AG09309 (cell line): ENCODE measurements at places on chromosomes 6 and 20.

- DNase-seq = no peak
These were observed 101.4 kb downstream of the LRRC1 start for GRCh38 chr6:53896196-53896595.

DNA sequence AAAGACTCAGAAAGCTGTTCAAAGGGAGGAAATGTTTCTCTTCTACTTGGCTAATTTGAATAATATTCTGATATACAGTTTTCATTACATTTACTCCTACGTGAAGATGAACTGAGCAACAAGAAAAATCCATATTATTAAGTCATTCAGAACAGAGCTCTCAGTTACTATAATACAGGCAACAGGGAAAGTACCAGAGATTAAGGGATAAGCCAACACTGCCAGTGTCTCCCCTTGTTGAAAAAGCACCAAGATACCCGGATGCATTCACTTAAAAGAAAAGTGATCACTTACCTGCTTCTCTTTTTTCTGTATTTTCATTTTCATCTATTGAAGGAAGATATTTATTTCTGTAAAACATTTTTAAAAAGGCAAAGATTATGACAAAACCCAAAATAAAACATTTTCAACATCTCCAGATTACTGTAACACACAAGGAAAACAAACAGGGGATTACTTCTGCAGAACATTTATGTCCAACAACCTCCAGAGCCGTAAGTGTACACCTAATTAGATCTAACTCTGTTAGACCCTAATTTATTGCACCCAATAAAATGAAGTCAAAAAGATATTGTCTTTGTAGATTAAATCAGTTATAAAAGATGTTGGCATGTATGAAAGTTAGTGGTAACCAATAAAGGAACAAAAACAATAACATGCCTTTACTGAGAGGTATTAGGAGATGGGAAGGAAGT lies 67.0 kb downstream of the CHD6 start:
- no peak for DNase-seq

- no peak for DNase-seq
These were observed 448.9 kb downstream of the COL12A1 start for GRCh38 chr6:74756923-74757322.

DNA sequence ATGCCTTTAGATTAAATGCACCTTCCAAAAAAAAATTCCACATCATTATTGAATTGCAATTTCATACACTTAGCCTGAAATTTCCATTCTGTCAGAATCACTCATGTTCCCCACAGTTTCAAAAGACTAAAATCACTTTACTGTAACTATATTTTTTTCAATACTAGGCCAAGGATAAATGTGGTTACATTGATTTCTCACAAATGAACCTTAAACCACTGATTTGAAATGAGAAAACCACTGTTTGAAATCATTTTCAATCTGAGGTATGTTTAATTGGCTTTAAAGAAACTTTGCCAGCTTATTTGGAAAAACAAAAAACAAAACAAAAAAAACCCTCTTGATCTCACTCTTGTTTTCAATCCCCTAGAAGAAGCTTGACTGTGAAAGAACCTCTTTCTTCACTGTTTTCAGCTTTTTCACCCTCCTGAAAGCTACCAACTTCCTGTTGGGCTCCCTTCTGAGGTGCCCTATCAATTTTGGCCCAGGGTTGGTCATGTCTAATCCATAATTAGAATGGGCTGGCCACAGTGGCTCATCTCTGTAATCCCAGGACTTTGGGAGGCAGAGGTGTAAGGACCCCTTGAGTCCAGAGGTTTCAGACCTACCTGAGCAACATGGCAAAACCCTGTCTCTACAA lies 242.5 kb downstream of the ADGRG6 start:
- no peak for DNase-seq

GRCh38 chr20:13809855-13810254 lies 25.0 kb downstream of the NDUFAF5 start:
- DNase-seq = no peak

DNA sequence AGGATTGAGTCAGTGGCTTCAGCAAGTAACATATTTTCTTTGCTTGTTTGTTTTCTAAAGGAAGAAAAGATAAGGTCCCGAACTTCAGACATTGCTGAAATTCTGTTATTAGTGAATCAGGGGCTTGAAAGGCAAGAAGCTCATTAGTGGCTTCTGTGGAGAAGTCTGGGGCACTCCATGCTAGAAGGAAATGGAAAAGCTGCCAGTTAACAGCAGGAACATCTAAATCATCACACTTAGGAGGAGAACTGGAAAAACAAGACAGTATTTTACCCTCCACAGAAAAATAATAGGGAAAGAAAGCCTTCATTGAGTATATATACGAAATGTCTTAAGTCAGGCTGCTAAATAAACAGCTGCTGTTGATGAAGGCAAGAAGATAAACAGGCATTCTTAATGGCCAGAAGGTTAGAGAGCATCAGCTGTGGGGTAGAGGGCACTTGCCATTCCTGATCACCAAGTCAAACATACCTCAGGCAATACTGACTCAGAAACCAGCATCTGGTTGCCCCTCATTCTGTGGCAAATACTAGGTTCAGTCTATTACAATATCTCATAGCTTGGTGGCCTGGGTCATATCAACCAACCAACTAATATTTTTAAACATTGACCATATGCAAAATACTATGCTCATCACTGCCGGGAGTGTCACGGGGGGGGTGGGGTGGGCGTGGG lies 143.2 kb upstream of the TENT5A start:
- peak; percentile 85 for DNase-seq

DNA sequence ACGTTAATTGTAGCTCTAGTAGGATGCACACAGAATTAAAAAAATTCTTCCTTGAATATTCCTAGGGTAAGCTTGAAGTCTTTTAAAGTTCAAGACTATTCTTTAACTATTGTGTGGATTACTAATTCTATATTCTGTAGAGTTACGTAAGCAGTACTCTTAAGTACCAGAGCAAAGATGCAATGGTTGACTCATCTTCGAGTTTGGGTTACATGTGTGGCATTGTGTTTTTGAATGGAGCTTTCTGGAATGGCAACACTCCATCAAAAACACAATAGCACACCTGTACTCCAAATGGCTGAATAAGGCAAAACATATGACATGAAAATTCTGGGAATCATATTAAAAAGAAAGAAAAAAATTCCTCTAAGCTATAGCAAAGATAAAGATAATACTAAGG lies 33.5 kb upstream of the CEP162 start:
- no peak for DNase-seq

DNA sequence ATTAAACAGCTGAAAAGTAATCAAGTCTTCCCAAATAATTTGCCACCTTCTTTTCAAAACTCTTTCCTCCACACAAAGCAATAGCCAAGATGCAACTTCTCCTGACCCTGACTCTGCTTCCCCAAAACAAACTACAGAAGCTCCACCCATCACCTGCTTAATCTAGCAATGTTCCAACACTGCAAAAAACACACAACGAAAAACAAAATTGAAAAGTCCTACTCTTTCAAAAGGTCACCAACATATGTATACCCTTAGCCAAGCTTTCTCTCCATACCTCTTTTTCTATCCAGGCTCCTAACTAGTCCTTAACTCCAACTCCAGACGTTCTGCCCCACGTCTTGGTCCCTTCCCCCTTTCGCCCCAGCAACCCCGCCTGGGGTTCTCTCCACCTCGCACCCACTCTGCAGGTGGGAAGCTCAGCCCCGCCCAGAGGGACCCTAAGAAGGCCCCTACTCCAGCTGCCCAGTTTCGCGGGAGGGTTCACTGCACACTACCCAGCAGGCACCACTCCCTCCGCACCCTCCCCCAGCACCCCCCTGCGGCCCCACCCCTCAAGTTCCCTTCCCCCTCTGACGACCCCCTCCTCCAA lies 717 bp downstream of the CSNK2A1 start:
- DNase-seq = no peak

DNA sequence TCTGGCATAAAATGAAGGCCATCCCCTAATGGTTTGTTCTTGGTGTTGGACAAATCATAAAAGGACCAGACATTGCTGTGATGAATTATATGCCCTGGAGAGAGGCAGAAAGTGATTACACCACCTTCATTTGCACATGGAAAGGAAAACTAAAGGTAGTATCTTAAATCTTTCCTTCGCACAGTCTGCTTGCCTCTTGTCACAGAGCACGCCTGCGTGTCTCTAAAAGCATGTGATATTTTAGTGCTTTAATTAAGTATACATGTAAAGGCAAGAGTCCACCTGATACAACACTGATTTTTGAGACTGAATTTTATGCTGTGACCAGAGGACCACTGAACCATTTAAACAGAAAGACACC lies 28.8 kb upstream of the PLAGL1 start:
- DNase-seq = no peak

GRCh38 chr6:163872335-163872734 lies 457.8 kb downstream of the QKI start:
- peak; percentile 94 for DNase-seq

DNA sequence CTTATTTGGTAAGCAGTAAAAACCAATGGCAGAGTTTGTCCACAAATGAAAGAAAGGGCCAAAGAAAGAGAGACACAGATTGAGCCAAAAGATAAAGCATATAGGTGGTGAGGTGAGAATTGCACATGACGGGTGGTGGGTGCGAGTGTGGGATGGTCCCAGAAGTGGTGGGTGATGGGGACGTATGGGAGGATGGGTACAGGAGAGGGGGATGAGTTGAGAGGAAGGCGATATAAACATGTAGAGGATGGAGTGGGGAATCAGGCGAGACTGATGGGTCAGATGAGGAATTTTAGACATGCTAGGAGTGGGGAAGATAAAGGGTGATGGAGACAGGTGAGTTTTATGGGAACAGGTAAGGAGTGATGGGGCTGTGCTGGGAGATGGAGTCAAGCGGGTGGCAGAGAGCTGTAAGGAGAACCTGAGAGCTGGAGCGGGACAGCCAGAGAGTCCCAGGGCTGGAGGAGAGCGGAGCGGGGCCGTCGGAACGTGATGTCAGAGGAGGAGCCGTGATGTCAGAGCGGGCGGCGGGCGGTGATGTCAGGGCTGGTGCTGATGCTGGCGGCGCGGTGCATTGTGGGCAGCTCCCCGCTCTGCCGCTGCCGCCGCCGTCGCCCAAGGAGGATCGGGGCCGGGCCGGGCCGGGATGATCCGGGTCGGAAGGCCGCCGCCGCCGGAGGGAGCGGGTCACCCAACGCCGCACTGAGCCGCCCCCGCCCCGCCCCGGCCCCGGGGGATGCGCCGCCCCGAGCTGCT lies at the start of gene TTBK1:
Gene TTBK1 (plus strand): TSS at position 574 of the 756 bp plus-strand sequence. CDS start 3,180 bp downstream, outside the sequence.
- DNase-seq = no peak

GRCh38 chr6:54266400-54266923 lies 41.8 kb upstream of the TINAG start:
- no peak for DNase-seq

GRCh38 chr6:85361643-85362014 lies 88.3 kb upstream of the NT5E start:
- DNase-seq = no peak

- no peak for DNase-seq
These were observed 4.5 kb downstream of the DLL1 start for GRCh38 chr6:170286246-170286933.

DNA sequence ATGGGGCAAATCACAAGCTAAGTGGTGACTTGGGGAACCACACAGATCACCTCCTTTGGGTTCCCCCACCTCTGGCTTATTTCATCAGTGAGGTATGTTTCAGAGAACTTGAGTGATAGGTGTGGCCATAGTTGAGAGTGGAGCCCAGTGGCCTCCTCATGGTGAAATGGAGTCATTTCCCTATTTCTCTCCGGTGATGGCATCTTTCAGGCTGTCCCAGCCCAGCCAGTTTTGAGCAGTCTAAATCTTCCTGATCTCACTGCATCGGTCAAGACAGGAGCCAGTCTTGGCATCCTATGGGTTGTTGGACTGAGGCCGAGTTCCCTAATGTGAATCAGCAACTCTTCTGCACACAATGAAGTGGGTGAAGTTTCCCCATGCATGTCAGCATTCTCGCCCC lies 132.4 kb downstream of the EYA2 start:
- no peak for DNase-seq

DNA sequence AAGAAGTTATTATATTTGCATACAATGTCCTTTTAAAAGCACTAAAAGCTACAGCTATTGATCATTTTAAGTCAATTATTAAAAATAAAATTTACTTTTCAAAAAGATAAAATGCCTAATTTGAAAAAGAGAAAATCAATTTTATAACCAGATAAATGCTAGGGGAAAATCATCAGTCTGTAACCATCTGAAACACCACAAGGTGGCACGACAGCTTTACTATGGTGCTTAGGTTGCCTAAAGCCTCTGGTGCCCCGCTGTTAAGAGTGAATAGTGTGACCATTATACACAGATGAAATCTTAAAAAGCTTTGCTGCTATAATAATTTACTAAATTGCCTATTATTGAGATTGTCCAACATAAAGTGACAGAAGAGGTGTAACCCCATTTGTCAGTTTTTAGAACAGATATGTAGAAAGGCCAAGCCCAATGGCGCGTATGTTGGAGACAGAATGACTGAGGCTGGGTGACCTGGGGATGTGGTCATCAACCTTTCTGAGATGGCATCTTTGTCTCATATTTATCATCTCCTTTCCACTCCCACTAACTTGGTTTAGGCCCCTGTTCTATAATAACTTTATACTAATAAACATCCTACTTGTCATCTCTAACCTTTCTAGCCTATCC lies 100.8 kb downstream of the MOXD1 start:
- DNase-seq = peak; percentile 18

DNA sequence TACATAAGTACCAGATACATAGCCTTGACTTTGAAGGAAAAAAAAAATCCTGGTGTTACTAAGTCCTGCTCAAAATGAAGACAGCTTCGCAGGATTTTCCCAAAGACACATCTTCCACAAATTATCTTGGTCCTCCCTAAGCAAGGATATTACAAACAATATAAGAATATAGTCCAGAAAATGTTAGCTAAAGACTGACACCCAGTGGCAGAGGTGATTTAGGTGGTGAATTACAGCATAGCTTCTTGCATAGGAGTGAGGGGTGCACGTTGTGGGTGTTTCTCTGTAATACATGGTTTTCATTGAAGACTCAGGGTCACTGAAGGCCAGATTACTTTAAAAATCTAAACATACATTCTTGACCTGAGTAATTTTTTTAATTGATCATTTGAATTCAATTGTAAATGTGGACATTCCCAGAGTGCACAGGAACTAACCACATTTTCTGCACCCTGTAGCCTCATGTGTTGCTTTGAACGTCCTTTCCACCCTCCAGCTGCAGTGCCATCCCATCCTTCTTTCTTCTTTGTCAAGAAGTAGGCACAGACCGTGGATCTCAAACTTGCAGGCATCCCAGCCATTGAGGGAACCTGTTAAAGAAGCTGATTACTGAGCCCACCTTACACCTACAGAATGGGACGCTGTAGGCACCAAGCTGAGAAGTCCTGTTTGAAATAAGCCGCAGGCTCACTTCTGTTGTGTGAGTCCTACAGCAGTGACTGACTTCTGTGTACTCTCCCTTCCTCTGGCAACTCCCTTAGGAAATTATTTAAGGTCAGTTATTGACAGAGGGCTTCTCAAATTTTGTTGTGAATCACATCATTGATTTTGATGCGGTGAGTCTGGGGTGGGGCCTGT lies 102.6 kb downstream of the PERP start:
- DNase-seq = peak; percentile 8

- DNase-seq = no peak
These were observed 68.0 kb upstream of the QKI start for GRCh38 chr6:163346497-163346961.

DNA sequence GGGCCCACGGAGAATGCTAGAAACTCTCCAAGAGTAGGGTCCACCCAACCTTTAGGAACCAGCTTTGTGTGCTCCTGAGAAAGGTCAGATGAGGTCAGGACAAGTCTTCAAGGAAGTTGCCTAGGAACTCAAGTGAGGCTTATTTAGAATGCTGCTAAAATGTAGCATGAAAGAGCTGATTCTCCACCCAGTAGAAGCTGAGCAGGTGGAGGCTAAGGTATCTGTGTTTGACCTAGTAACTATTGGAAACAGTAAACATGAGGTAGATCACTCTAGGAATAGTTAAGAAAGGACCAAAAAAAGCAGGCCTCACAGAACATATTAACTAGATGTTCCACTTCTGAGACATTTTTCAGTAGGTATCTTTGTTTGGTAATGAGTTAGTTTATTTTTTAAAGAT lies 13.9 kb downstream of the CEP43 start:
- no peak for DNase-seq
